ENCODE measurements at places on chromosomes 6 and 20. TPM values are rescaled to one million over a fixed set of nuclear protein-coding genes. Genes with fewer than 3 reads are reported as not detected.

GRCh38 chr6:33636655-33637054 is 15.5 kb downstream of the ITPR3 start:
- no peak for DNase-seq

- DNase-seq, result peak; percentile 93
Observed at GRCh38 chr6:35302604-35303241, 5.1 kb downstream of the DEF6 start.

- DNase-seq, result no peak
Observed at GRCh38 chr20:32473231-32474008, 111.7 kb downstream of the NOL4L start.

DNA sequence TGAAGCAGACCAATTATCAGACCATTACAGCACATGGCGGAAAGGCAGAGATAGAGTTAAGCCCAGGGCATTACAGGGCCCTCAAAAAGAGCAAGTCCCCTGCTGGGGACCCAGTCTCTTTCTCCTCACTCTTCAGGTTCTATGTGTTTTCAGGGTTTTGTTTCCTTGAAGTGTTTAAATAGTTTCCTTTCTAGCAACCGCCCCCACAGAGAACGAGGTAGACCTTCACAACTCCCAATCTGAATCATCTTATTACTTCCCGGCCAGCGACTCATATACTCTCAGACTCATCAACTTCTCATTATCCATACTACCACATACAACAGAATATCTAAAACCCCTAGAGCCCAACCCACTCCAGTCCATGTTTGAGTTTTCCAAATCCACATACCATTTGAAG is 526.6 kb upstream of the ARID1B start:
- no peak for DNase-seq

- DNase-seq, result no peak
Observed at GRCh38 chr20:51898788-51899187, 96.5 kb upstream of the SALL4 start.

Gene SLC17A1
- total RNA-seq, result not detected

Gene MCCD1
- not detected for total RNA-seq

GRCh38 chr6:1786455-1787453 is 177.0 kb downstream of the FOXC1 start:
- no peak for DNase-seq

Gene RIMS1
- total RNA-seq, result 1.0 TPM

Gene C6orf15
- 9.3 TPM for total RNA-seq

Gene C20orf141
- total RNA-seq, result not detected

Measured in mammary epithelial cell (primary cell).